Mesenchymal stem cell (in vitro differentiated cells and primary cell): ENCODE measurements at places on chromosomes 3 and 15.

GRCh38 chr15:74203914-74204431 lies 1.4 kb upstream of the STRA6 start:
- peak; percentile 77 for DNase-seq

DNA sequence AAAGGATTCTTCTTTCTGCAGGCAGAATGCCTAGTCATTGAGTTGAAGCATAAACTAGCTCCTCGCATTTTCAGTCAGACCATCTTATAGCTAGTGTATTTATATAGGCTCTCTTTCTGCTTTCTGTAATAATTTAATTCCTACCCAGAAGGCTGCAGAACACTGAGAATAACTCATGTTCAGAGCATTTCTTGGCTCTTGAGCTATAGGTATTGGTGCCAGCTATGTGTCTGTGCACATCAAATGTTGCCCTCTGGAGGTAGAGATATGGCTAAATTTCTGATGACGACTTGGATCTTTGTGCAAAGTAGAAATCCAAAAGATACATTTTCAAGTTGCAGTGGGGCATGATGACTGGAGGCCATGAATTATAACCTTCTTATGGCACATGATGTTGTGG lies 336.2 kb upstream of the TPM1 start:
- no peak for DNase-seq

DNA sequence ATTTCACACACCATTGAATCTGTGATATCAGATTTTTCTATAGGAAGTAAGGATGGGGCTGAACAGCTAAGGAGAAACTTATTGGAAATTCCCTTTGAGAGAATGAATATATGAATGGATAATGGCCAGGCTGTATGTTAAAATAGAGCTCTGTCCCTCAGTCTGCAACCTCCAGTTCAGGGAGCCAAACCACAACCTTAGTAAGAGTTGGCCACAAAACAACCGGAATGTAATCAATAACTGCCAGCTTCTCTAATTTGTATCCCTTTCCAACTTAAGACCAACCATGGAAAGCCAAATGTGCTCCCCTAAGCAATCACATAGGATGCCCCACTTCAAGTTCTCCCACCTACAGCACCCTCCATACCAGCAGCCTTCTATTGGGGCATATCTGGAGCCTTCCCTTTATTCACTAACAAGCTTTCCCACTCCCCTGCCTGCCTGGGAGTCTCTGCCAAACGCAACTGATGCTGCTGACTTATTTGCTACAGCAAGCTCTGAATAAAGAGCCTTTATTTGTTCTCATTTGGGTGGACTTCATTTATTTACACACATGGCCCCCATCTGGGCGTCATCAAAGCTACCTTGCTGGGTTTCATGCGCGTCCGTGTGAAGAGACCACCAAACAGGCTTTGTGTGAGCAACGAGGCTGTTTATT lies 75.4 kb upstream of the LARS2 start:
- no peak for DNase-seq

DNA sequence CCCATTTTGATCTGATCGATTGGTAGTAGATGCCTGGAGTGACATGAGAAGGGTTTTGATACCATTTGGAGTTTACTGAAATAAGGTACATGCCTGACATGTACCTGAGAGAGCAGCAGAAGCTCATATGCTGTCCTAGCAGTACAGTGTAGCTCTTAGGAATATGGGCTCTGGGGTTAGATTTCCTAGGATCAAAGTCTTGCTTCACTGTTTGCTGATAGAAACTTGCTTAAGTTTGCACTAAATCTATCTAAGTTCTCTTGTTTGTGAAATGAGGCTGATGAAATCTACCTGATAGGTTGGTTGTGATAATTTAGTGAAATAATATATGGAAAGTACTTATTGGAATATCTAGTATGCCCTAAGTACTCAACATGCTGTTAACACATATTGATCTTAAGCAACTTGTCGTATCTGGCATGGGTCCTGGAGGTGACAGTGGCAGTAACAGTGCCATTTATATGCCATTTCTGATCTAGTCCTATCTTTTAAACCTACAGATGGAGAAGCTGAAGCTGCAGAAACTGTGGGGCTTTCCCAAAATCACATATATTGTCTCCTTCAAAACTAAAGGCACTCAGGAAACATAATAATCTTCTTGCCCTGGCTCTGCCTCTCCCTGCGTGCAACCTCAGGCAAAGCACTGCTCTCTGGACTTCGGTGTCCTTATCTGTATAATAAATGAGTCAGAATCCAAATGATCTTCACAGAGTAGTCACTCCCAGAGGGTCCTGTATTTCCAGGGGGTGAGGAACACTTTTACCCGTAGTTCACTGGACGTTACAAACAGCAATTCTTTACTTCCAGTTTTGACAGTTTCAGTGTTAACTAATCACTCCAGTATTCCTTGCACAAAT lies 223.6 kb upstream of the SETMAR start:
- DNase-seq = no peak

- DNase-seq = no peak
These were observed 27.5 kb downstream of the BTLA start for GRCh38 chr3:112471596-112472325.

DNA sequence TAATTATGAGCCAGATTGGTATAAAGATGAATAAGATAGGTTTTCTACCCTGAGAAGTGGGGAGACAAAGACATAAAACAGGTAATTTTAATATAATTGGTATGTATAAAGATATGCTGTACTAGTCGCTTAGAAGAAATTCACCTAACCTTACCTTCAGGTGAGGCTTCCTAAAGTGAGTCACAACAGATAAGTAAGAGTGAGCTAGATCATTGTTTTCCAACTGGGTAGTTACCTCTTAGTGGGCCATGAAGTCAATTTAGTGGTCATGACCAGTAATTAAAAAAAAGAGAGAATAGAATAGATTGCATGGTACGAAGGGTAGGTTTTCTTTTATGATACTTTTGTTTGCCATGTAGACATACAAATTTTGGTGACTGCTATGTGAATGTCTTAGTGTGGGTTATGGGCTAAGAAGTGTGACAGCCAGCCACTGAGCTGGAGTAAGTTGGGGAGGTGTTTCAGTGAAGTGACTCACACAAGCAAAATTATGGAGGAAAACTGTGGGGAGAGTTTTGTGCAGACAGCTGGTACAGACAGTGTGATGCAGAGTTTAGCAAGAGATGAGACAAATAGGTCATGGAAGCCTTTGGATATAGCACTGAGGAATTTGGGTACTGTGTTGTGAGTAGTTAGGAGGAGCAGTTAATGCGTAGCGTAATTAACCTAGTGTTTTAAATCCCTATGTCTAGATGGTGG lies 8.2 kb downstream of the TRNT1 start:
- DNase-seq = peak; percentile 48

DNA sequence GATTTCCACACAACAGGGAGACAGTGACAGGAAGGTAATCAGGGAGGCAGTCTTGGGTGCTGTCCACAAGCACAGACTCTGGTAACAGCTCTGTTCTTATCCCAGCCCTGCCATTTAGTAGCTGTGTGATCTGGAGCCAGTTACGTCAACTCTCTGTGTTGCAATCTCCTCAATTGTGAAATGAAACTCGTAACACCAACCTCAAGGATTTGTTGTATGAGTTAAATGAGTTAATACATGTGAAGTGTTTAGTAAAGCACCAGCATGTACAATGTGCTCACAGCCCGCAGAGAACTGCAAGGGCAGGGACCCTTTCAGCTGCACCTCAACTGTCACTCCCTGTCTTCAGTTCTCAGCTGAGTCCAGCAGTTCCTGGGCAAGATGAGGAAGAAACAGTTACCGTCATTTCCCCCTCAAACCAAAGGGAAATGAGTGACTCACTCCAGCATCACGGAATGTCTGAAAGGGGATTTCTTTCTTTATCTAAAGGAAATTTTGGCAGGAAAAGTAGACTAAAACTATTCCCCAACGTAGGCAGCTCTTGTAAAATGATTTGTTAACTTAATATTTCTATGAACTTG lies 39.9 kb upstream of the MB21D2 start:
- DNase-seq = peak; percentile 91

DNA sequence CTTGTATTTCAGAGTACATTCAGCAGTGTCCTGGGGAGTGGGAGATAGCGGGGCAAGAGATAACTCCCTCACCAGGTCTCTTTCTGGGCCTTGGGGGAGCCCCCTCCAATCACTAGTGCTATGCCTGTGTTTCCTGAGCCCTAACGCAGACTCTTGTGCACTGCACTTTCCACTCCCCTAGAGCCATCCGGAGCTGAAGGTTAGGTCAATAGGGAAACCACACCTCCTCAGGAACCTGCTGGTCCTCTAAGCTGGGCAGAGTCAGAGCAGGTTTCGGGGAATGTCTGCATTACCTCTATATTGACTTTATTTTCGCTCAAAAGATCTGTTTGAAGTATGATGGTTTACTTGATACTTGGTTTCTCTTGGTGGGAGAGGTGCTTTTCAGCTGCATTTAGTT lies 617.0 kb upstream of the ROBO1 start:
- no peak for DNase-seq

DNA sequence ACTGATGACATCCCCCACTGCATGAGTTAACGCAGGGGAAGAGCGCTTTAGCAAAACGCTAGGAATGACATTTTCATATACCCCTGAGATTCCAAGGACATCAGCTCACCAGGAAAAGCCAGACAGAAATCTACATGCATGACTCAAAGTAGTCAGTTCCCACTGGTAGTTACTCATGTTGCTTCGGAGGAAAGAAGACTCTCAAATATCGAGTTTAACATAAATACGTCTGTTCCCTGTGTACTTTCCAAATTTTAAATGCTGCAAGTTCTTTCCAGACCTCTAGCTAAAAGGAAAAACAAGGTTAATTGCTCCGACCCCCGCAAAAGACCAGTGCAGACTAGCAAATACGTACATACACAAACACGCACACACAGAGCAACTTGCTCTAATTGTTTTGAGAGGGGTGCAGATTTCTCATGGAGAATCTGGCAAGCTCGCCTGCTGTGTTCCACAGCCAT lies 115.4 kb upstream of the PRICKLE2 start:
- DNase-seq = peak; percentile 95

DNA sequence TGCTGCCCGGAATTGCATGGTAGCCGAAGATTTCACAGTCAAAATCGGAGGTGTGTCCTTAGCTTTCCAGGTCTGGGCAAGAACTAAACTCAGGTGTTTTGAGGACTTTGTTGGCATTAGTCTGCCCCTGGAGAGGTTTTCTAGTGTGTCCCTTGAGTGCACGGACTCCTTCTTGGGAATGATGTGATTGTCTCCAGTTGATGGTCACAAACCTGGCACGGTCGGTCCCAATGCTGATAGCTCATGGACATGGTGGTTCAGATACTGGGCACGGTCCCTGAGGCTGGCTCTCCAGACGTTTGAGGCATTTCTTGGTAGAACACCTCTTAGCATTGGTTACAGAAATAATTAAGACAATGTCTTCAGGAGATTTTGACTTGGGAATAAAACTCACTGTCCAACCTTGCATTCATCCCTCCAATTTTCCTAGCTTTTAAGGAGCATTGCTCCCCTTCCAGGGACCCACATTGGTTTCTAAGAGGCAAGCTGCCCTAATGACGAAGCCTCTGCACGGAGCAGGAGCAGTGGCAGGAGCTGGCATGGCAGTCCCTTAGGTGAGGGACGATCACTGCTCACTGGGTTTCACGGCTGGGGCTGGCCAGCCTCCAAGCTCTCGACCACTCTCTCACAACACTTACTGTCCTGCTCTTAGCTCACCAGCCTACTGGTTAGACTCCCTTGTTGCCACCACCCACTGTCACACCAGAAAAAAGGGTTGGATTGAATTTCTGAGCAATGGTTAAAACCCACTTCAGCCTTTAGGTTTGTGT lies 68.1 kb downstream of the PGPEP1L start:
- DNase-seq = no peak

DNA sequence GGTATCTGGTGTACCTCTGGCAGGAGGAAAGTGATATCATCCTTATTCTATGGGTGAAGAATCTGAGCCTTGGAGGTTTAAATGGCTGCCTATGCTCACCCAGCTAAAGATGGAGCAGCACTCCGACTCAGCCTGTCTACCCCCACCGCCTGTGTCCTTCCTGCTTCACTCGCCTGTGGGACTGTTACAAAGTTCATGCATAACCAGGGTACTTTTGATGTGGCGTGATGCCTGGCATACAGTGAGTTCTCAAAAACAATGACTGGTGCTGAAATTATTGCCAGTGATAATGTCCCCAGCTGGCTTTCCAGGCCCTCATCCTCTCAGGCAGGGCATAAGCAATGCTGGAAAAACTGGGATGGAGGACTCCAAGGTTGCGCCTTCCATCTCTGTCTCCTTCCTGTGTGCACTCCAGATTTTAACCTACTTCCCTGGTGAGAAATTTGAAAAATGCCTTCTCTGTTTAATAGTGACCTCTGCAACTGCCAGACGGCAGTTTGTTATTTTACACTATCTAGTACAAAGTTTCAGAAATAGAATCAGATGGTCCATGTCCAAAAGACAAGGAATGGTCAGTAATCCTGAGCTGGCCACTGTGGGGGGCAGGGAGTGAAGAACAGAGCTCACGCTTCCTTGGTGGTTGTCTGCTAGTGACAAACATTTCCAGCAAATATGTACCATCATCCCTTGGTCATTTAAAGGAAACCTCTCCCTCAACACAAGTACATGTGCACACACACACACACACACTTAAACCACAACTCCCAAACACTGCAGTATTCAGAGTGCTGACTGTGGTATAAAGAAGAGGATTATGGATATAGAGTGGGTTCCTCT lies 86.5 kb upstream of the NMNAT3 start:
- DNase-seq = peak; percentile 34

- no peak for DNase-seq
These were observed 35.9 kb upstream of the DUSP7 start for GRCh38 chr3:52092271-52092660.

GRCh38 chr15:39273717-39274411 lies 307.0 kb upstream of the THBS1 start:
- no peak for DNase-seq

- no peak for DNase-seq
These were observed 69.8 kb upstream of the GRM7 start for GRCh38 chr3:6791161-6791560.

GRCh38 chr3:127150513-127151250 lies 42.2 kb upstream of the PRR23E start:
- DNase-seq = no peak

GRCh38 chr3:46705022-46705530 lies 3.9 kb downstream of the TMIE start:
- DNase-seq = peak; percentile 75

GRCh38 chr3:136959599-136959998 lies 1.8 kb downstream of the IL20RB start:
- no peak for DNase-seq

DNA sequence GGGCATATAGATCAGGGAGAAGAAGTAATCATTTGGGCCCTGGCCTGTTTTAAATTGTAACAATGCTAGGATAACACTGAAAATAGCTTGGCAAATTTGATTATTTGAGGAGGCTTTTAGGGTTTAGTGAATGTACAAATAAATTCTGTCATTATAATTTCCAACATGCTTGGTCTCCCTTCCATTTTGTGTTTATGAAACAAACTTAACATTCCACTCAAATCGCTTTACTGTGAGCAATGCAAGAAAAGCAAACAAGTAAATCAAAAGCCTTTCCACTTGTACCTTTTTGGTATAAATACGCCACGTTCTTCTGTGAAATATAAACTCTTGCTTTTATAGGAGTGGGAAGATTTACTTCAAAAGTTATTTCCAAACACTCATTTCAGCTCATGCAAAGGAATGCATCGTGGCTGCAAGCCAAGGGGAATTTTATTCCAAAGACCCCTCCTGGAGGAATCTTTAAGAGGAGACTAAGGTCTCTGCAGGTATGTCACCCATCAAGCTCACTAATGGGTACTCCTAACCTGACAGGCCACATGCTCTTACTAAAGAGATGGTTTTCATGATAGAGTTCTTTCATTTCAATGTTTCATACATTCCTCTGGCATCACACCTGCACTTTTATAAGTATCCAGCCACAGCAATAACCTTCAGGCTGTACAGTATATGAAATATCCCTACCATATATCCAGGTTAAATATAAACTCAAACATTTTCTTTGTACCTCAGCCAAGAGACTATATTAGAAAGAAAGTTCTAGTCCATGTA lies 115.2 kb downstream of the P3H2 start:
- DNase-seq = no peak
